Right atrium auricular region (tissue), 2 donors: ENCODE measurements at places on chromosomes 3 and 15. TPM values are rescaled to one million over a fixed set of nuclear protein-coding genes. Genes with fewer than 3 reads are reported as not detected.
A peak's percentile ranks its signal among the peaks of the same experiment; 100 is the strongest.

DNA sequence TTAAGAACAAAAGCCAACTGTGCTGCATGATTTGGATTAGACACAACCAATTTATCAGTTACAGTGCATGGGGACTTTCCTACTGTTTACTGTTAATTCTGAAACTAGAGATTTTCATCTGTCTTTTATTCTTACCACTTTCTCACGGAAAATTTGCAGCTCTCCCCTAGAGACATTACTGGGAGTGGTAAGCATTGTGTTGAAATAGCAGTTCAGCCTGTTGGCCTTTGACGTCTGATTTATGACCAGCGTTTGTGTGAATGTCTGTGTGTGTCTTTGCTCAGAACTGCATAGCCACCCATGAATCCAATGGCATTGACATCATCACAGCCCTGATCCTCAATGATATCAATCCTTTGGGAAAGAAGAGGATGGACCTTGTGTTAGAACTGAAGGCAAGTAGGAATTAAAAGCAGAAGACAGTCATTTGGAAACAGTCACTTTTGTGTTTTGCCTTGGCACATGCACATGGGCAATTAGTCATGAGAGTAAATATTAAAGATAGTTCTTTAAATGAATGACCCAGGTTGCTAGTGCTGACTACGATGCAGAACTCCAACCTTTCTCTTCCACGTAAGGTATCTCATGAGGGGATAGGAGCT lies 202.2 kb upstream of the BHLHE40 start:
- no peak for DNase-seq

GRCh38 chr3:34053626-34054025 lies 255.2 kb downstream of the PDCD6IP start:
- no peak for DNase-seq

DNA sequence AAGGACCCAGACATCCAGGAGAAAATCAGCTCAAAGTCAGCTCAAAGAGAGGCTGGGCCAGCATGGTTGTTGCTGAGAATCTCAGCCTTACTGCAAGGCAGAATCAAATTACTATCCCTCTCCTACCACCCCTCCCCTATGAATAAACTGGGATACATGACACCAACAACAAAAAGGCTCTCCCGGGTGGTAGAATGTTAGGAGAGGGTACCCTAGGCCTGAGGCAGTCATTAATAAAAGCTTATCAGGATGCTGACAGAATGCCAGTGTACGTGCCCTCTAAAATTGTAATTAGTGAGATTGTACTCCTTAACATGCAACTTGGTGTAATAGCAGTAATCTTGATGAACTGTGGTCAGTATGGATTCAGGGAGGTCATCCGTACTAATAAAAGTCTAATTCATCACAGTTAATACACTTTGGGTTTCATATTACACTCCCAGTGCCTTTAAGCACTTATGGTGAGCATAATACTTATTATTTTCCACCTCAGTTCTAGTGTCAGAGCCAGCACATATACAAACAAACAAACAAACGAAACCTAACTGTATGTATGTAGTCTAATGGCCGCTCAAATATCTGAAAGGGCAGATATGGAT lies 76.5 kb downstream of the B3GALNT1 start:
- no peak for DNase-seq

DNA sequence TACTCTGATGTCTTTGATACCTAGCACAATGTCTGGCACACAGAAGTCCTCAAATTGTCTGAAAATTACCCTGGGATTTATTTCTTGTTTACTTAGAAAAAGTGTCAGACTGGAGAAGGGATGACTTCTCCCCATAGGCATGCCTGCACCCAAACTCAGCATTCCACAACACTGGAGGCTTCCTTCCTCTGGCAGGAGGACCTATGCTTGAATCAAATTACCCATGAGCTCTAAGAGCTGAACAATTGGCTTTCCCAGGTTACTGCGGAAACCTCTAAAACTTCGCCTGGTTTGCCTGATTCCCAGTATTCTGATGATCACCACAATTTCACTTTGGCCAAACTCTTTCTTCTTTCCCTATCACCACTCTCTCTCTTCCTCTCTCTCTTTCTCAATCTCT lies 217.4 kb downstream of the DIPK2A start:
- DNase-seq = no peak

- no peak for DNase-seq
Measured at GRCh38 chr3:154889227-154889634, 190.9 kb upstream of the MME start.

GRCh38 chr15:70505411-70505919 lies 257.9 kb downstream of the UACA start:
- DNase-seq = no peak

DNA sequence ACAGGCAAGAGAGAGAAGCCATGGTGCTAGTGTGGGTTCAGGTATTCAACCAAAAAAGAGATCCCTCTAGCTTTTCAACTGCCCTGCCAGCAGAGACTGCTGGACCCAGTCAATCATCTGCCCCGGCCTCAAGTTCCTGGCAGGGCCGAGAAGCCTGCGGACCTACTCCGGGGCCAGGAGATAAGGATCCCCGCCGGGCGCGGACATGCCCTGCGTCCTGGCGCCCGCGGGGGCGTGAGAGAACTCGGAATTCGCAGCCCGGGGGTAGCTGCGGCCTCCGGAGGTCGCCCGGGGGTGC lies 821 bp upstream of the MAGI1 start:
- peak; percentile 67 for DNase-seq

DNA sequence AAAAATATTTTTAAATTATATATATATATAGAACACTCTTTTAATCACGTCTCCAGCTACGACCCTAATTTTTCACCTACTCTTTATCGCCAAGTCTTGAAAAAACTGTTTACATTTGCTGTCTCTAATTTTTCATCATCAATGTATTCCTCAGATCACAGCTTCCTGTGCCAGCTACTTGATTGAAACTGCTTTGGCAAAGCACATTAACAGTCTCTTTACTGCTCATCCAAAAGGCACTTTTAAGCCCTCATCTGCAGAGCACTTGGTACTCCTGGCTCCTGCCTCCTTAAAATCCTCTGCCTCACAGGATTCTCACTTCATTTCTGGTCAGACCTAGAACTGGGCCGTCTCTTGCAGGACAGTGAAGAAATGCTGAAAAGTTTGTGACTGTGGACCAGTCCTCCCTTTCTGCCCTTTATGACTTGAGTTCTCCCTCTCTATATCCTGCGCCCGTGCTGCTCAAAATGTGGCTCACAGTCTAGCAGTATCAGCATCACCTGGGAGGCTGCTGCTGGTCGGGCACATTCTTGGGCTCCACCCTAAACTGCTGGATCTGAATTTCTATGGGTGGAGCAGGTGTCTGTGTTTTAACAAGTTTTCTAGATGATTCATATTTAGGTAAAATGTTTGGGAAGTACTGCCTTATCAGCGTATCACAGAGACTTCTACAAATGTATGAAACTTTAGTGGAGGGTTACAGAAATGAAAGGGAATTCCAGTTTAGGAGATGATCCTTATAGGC lies 196.8 kb downstream of the ADAMTSL3 start:
- no peak for DNase-seq

GRCh38 chr3:97821287-97821773 lies 481 bp upstream of the CRYBG3 start:
- DNase-seq = peak; percentile 67

- no peak for DNase-seq
Measured at GRCh38 chr3:45473841-45474240, 85.5 kb downstream of the LARS2 start.

GRCh38 chr3:47009225-47010110 lies 30.0 kb downstream of the NBEAL2 start:
- peak; percentile 90 for DNase-seq

GRCh38 chr3:153574445-153574844 lies 412.4 kb downstream of the RAP2B start:
- DNase-seq = no peak

GRCh38 chr3:134341389-134341788 lies 32.9 kb downstream of the AMOTL2 start:
- no peak for DNase-seq

DNA sequence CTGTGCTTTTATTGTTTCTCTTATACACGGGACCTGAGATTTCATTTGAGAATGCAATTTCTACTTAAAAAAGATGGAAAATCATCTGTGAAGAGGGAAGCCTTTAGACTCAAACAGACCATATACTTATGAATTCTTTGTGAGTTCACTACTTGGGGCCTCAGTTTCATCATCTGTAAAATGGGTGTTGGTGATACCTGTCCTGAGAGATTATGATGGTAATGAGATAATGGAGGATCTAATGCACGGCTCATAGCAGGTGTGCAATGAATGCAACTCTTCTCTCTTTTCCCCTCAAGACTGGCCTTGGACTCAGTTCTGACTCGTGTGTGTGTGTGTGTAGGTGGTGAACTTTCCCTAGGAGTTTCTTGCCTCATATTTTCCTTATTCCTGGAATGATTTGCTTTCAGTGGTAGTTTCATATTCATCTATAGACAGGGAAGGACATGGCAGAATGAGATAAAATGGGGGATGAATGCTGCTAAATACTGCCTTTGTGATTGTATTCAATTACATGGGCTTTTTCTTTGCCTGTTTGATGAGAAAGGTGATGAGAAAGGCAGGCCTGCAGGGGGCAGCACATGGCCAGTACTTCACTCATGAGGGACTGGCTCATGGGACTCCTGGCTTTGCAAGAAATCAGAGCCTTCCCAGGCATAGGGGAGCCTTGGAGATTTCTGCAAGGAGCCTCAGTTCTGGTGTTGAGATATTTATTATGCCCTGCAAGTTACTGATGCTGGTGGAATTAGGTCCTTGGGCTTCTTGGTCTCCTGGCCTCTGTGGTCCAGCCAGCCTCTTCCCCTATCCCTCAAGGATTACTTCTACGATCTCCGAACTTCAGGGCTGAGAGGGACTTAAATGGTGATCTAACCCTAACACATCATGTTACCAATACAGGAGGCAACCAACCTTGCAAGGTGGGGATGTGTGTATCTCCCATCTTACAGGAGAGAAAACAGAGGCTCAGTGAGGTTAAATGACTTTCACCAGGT lies 70.7 kb downstream of the RPLP1 start:
- peak; percentile 83 for DNase-seq

DNA sequence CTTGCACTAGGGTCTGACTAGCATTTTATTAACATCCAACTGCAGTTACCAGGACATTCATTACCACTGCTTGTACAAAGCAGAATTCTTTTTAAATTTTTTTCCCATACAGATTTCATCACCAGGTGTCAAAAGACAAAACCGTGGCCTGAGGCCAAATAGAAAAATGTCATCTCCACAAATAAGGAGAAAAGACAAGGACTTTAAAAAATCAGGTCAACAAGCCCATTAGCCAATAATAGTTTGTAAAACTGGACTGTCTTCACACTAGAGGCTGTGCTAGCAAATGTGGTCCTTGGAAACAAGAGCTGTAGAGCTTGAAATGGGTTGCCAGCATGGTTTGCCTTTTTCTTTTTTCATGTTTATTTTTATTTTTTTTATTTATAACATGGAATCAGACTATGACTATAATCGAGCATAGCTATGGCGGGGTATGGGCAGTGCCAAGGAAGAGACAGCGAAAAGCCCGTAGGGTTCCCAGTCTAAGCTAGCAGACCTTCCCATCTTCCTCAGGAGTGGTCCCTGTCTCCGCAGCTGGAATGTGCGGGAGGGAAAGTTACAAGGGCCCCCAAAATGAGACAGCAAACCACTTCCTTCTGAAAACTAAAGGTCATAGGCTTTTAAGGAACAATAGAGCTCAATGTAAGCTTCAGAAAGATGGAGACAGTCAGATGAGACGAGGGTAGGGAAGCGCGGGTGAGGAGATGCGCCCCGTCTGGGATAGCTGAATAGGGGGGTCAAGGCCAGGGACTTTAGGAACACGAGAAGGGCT lies 1.5 kb downstream of the PTPN9 start:
- DNase-seq = no peak

DNA sequence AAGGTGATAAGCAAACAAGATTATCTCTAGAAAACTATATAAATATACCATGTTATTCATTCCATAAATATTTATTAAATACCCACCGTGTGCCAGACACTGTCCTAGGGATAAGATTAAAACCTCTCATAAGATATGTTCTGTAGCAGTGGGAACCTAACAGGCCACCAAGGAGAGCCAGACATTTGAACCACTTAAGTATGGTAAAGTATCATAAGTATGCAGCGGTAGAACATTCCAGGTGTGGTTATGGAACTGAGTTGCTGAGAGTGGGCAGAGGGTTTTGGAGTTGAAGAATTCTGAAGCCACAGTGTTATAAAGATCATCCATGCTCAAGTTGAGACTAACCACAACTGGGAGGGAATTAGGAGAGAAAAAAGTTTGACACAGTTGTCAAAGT lies 14.7 kb downstream of the FILIP1L start:
- no peak for DNase-seq

DNA sequence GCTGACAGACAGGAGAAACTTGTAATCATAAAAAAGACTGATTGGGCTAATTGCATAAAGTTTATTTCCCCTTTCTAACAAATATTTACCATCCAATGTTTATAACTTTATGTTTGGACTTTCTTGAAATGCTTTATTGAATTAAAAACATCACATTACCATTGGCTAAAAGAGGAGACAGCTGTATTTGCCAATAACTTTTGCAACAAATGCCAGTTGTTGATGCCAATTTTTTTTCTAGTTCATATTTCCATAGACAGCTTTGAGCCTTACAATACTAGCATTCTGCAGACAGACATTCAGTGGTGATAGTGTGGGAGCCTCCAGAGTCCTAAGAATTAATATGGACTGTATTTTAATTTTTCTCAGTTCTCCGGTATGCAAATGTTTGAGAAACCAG lies 198.4 kb downstream of the ADAMTS17 start:
- DNase-seq = no peak

- DNase-seq = no peak
Measured at GRCh38 chr3:58609990-58610389, 32.8 kb upstream of the FAM107A start.

GRCh38 chr15:85100186-85100937 lies 118.7 kb downstream of the PDE8A start:
- no peak for DNase-seq

DNA sequence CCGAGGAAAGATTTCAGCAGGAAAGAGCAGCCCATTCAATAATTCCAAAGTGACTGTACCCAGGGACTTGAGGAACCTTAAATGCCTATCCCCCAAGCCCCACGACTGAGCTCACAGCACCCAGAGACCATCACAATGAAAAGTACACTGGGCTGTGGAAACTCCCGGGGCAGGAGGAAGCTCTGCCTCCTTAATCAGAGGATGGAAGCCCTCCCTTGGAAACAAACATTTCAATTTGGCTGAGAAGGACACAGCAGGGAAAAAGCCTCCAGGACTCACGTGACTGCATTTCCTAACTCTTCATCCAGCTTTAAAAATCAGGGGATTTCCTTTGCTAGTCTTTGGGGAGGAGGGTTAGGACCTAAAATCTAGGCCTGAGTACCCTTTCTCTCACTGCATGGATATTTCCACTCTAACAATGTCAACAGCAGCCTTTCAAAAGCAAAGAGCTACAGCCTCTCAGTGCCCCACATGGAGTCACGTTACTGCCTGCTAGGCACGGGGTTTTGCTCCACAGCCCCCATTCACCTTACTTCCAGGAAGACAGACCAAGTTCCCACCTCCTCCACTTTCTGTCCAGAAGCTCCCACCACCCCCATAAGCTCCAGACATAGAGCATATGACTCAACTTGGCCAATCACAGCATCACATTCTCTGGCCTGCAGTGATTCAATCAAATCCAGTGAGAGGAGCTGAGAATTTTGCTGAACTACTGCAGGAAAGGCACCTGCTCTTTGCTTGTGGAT lies 68.9 kb upstream of the WNT5A start:
- no peak for DNase-seq

TRPC1 gene
- 10.6 TPM for total RNA-seq

ZNF502 gene
- total RNA-seq = 3.1 TPM

SLC12A8 gene
- 1.1 TPM for total RNA-seq

LTK gene
- not detected for total RNA-seq

CFAP100 gene
- not detected for total RNA-seq

ARHGEF26 gene
- 6.9 TPM for total RNA-seq

GOLGA6L7 gene
- total RNA-seq = not detected

MUC20 gene
- 3.4 TPM for total RNA-seq

UCN2 gene
- total RNA-seq = not detected

BRK1 gene
- total RNA-seq = 94.3 TPM

C15orf62 gene
- total RNA-seq = not detected
